ENCODE measurements at places on chromosomes 5 and 9. TPM values are rescaled to one million over a fixed set of nuclear protein-coding genes. Genes with fewer than 3 reads are reported as not detected.

GRCh38 chr9:12954441-12954840, 179.6 kb downstream of the LURAP1L start:
- no peak for DNase-seq

GRCh38 chr5:174567506-174568141, 156.8 kb upstream of the MSX2 start:
- DNase-seq = no peak

DNA sequence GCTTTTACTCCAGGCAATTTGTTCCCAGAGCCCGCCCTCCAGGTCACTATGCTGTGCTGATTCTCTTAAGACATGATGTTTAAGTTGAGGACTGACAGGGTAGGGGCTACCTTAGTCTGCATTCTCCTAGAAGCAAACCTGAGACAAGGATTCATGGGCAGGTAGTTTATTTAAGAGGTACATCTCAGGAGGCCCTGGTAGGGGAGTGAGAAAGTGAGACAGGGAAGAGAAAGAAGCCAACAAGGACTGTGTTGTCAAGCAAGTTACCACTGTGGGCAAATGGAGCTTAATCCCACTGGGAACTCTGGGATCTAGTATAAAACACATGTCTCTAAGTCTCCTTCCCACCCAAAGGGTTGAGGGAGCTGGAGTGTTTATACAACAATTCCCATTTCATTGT, 43.6 kb upstream of the FSTL4 start:
- no peak for DNase-seq

Gene CCL27
- total RNA-seq = not detected

DNA sequence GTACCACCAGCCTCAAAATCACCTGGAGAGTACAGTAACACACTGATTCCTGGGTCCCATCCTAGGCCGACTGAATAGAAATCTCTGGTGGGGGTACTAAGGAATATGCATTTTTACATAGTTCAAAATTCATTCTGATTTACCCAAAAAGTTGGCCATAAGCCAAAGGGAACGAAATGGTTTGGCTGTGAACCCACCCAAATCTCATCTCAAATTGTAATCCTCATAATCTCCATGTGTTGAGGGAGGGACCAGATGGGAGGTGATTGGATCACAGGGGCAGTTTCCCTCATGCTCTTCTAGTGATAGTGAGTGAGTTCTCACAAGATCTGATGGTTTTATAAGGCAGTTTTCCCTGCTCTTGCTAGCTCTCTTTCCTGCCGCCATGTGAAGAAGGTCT, 31.1 kb downstream of the MEGF9 start:
- no peak for DNase-seq

DNA sequence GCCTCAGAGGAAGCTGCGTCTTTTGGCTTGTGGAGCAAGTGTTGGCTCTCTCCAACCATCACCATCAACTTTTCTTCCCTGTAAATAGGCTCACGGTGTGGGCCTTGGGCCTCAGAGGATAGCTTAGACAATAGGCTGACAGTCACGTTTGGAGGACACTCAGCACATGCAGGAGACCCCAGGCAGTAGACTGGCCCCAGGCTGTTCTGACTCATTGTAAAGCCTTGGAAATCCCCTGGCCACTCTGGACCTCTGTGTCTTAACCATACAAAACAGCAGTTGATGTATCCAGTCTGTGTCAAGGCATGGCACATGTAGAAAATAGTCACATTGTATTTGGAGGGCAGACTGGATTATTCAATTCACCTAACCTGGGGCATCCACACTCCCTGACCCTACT, 18.6 kb downstream of the CD74 start:
- peak; percentile 12 for DNase-seq

DNA sequence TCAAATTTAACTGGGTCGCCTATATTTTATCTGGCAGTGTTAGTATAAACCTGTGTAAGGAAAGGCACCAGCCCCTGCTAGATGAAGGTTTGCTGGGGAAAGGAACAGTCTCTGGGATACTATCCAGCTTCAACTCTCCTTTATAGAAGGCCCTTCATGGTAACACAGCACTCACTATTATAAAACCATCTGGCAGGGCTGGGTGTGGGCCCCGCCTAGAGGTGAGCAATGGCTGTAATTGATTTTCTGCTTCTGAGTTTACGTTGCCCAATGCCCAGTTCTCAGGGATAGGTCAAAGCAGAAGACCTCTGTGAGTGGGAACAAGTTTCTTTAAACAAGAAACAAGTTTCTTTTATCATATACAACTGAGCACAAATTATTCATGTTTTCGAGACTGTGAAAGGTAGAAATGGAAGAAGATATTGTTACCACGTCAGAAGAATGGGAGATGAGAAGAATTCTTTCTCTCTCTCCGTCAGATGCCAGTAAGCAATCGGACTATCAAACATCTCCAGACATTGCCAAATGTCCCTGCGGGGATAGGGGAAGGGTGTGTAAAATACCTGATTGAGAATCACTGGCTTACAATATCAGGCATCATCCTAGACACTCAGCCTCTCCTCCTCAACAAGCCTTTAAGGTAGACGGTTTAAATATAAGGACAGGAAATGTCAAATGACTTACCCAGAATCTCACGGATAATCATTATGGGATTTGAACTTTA, 205.9 kb downstream of the PDZD2 start:
- DNase-seq = no peak

DNA sequence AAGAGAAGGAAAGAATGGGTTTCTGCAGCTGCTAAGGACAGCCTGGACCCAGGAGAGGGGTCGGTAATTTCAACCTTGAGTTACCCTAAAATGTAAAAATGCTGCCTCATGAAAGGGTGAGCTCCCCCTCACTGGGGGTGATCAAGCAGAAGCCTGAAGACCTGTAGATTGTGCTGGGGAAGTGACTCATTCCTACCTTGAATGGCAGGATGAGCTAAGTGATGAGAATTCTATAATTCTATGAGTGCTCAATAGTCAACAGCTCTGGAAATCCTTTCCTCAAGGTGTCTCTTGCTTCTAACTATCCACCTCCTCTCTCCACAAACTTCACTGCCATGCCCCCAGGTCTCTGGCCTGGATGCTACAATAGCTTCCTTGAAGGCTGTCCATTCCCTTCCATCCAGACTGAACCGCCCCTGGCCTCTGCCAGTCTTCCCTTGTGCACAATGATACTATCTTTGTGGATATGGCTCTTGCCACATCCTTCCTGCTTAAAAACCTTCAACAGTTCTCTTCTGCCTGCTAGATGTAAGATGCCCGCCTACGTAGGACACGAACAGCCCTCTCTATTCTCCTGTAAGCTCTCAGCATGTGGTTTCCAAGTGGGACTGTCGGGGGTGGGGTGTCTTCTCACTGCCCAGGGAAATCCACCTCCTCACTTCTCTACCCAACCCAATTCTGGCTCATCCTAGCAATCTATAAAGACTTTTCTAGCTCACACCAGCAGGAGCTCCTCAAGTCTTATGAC, 50.6 kb downstream of the PTPN3 start:
- no peak for DNase-seq

GRCh38 chr9:84874596-84874995, 205.1 kb downstream of the NTRK2 start:
- DNase-seq = no peak

DNA sequence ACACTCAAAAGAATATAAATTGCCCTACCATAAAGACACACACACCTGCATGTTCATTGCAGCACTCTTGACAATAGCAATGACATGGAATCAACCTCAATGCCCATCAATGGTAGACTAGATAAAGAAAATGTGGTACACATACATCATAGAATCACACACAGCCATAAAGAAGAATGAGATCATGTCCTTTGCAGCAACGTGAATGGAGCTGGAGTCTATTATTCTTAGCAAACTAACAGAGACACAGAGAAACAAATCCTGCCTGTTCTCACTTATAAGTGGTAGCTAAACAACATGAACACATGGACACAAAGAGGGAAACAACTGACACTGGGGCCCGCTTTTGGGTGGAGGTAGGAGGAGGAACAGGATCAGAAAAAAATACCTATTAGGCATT, 2062.2 kb upstream of the CDH6 start:
- DNase-seq = no peak

GRCh38 chr9:117927354-117927753, 223.2 kb downstream of the TLR4 start:
- no peak for DNase-seq

DNA sequence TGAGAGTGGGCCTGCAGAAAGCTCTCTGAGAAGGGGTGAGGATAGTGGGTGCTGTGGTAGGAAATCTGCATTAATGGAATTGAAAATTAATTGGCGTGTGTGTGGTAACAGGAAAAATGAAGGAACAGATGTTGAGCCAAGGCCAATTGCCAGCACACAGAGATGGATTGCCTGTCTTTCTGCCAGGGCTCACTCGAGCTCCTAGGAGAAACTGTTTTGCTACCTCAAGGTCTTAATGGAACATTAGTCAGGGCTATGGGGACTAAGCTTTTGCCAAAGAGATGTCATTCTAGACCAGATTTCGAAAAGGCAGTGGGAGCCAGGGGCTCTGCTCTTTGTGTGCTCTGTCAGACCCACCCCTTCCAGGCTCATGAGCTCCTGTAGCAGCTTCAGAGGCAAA, 124.0 kb upstream of the EFNA5 start:
- DNase-seq = no peak

Gene RHOBTB3
- total RNA-seq = 22.0 TPM

GRCh38 chr5:36820900-36821299, 55.7 kb upstream of the NIPBL start:
- peak; percentile 57 for DNase-seq

DNA sequence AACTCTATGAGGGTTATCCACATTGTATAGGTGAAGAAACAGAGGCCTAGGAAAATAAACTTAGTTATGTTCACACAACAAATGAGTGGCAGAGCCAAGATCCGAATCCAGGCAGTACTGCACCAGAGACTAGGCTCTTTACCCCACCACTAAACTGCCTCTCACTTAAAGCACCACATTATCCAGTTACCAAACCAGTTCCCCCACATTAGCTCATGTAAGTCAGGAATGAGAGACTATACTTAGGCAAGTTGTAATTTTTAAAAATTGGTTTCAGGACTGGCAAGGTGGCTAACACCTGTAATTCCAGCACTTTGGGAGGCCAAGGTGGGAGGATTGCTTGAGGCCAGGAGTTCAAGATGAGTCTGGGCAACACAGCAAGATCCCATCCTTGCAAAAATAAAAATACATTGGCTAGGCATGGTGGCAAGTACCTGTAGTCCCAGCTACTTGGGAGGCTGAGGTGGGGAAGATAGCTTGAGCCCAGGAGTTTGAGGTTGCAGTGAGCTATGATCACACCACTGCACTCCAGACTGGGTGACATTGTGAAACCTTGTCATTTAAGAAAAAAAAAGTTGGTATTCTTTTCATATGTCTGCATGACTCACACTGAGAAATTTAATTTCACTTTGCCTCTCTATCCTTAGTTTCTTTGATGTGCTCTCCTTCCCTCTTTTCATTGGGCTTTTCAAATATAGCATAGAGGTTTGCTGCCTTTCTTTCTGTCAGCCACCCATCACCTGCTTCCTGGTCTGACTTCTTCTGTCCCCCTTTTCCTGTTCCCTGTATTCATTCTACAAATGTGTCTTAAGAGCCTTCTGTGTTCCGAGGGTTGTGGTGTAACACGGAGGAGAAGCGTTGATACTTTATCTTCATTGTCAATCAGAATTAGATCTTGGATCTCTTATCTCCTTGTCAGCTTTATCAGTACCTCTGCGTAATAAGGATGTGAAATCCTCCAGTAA, 64.7 kb downstream of the ERMP1 start:
- DNase-seq = no peak

GRCh38 chr5:109700516-109701153, 10.9 kb downstream of the MAN2A1 start:
- DNase-seq = no peak

DNA sequence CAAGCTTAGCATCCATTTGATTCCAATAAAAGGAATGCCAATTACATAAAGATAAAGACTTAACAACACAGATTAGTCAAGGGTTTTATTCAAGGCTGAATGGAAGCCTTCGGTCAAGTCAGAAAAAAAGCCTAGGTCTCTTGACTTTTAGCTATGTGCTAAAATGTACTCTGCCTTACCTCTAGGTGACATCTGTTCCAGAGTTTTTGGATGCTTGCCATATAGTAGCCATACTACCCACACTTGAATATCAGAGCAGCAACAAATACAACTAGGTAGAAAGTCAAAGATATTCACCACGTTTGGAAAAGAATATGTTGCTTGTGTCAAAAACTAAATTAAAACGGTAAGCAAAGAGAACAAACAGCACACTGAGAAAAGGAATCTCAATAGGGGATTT, 484.7 kb downstream of the ELAVL2 start:
- DNase-seq = no peak
